SHP77 (cell line): ENCODE measurements at places on chromosomes 1 and 21.

DNA sequence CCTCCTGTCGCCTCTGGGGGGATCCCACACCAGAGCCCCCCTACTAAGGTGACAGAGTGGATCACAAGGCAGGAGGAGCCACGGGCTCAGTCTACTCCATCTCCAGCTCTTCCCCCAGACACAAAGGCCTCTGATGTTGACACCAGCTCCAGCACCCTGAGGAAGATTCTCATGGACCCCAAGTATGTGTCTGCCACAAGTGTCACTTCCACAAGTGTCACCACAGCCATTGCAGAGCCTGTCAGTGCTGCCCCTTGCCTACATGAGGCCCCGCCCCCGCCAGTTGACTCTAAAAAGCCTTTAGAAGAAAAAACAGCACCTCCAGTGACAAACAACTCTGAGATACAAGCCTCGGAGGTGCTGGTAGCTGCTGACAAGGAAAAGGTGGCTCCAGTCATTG, 42.2 kb downstream of the ZBTB17 start:
- no peak for DNase-seq

DNA sequence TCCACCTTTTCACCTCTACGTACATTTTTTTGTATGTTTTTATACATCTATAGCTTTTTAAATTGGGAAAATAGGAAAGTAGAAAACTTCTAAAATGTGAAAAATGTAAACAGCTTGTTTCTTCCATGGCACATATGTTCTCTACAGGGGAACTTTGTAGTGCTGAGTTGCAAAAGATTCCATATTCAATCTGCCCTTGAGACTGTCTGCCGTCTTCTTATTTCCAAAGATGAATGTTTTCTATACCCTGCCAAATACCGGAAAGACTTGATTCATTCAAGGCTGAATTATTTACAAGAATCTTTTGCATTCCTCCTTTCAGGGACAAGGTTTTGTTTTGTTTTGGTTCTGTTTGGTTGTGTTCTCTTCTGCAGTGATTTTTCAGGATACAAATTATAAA, 1334.5 kb upstream of the ADGRL4 start:
- DNase-seq: no peak

GRCh38 chr1:17579951-17580939, 40.7 kb downstream of the ARHGEF10L start:
- peak; percentile 32 for DNase-seq

DNA sequence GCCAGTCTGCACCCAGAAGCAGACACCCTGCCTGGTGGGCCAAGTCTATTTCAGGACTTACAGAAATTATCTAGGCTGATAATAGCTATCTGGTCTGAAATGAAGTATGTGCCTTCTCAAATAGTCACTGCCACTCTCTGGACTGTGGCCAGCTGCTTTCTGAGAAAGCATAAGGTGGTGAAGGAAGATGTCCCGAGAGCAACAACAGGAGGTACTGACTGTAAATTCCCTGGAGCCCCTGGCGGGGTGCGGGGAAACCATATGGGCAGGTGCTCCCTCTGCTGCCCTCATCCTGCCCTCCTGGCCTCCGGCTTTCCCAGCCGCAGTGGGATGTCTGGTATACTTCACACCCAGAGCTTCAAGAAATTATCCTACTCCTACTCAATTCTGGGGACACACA, 86.8 kb downstream of the TGFBR3 start:
- DNase-seq: no peak

DNA sequence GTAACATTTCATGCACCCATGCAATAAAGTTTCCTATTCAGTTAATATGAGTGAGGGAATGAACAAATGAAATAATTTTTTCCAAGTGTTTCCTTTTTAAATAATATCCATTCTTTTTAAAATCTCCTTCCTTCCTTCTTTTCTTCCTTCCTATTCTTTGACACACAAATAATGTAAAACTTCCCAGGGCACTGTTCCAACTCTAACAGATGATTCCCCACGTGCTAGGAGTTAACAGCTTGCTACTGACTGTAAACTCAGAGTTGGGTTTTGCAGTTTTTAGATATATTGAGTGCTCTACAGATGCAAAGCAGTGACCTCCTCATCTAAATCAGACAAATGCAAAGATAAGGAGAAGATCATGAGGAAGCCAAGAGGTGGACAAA, 54.0 kb upstream of the POU2F1 start:
- no peak for DNase-seq

DNA sequence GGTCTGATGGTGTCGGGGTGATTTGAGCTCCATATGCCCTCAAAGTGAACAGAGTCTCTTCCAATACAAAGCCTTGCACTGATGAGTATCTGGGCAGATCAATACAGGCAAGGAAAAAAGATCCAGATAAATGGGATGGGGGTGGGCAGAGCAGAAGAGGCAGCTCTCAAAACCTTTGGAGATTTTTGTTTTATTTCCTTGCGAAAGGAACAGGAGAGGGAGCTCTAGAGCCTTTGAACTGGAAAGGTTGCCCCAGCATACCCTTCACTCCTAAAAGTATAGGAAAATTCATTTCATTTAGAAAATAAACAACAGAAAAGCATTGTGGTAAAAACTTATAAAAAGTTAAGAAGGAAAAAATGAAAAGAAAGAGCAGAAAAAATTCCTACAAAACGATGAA, 31.4 kb upstream of the OLIG2 start:
- DNase-seq: peak; percentile 30

- no peak for DNase-seq
These were observed 154.2 kb downstream of the PTGER3 start for GRCh38 chr1:70893381-70893780.

DNA sequence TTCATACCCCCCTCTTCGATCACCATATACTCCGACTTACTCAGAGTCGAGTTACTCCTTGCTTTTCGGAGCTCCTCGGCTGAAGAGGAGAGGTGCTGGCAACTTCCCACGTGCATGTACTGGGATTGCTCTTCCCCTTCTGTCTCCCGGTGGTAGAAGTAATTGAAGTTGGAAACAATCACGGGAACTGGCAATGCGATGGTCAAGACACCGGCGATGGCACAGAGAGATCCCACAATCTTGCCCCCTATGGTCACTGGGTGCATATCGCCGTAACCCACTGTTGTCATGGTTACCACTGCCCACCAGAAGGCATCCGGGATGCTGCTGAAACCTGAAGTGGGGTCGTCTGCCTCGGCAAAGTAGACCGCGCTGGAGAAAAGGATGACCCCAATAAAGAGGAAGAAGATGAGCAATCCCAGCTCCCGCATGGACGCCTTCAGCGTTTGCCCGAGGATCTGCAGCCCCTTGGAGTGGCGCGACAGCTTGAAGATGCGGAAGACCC, 1.5 kb downstream of the KCNA3 start:
- DNase-seq: no peak

DNA sequence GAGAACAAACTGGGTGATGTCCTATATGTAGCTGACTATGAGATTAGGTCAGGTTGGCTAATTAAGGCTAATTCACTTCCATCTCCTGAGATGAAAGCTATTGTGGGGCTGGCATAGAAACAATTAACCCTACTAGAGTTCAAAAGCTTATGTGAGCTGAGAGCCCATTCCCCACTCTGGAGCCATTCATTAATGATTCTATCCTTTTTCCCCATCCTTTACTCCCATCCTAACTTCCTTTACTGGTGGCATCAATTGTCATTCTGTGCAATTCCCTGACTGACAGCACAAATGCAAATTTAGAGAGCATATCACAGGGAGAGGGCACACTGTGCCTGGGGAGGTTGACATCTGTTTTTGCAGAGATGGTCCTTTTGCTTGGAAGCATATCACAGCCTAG, 103.9 kb downstream of the URB2 start:
- DNase-seq: no peak

GRCh38 chr1:2073382-2074230, 23.4 kb downstream of the PRKCZ start:
- DNase-seq: peak; percentile 22

GRCh38 chr1:12150456-12151200, 16.2 kb upstream of the TNFRSF1B start:
- no peak for DNase-seq

- no peak for DNase-seq
These were observed 4.8 kb downstream of the RAP1A start for GRCh38 chr1:111624382-111624781.

- DNase-seq: no peak
These were observed 39.8 kb downstream of the SNAP47 start for GRCh38 chr1:227774821-227775661.

DNA sequence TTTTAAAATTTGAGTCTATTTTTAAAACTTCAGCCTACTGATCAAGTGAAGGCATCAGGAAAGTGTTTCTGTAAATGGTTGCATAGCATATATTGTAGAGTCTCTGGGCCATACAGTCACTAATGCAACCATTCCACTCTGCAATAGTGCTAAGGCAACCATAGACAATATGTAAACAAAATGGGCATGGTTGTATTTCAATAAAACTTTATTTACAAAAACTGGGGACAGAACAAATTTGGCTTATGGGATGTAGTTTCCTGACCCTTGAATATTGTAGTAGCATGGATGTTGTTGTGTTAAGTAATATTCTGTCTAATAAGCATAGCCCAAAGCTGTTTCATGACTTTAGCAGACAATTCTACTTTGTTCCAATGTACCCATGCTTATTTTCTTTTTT, 117.7 kb downstream of the GRIK1 start:
- no peak for DNase-seq

DNA sequence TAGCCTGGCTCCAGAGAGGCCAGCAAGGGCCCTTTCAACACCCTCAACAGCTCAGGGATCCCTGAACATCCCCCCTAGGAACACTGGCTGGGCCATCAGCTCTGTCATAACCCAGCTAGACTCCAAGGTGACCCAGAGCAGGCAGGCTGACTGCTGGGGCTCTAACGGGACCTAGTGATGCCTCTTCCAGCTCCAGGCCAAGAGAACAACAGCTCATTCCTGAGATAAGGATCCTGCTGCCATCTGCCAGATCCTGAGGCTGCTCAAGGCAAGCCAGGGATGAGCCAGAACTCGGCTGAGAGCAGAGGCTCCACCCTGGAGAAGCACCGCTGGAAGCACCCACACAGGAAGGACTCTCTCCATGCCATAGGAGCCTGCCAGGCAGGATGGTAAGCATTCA, 2.0 kb downstream of the VSIG8 start:
- DNase-seq: no peak

DNA sequence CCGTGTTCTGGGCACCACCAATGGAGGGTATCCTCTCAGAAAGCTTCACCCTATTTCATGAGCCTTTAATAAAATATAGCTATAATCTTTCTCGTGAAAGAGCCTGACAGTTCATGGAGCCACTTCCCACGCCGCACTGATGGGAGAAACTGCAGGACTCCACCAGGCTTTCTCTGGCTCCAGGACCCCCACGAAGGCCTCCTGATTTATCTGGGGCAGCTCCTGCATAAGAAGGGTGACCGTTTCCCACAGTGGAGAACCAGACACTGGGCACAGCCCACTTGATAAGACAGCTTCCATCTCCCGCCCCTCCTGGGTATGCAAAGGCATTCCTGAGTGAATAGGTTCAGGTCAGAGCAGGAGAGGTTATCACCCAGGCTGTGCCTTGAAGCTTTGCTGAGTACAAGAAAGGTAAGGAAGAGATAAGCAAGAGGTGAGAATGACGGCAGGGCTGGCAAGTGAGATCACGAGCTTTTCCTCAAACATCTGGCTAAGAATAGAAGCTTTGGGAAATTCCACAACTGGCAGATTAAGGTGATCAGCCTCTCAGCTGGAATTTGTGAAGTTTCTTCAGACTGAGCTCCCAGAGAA, 499.8 kb downstream of the KIF26B start:
- DNase-seq: no peak

- DNase-seq: no peak
These were observed 54.3 kb downstream of the WNT9A start for GRCh38 chr1:227893300-227893948.

- no peak for DNase-seq
These were observed 226.2 kb downstream of the AKT3 start for GRCh38 chr1:243623841-243624240.
